ENCODE measurements at places on chromosomes 2 and 18. TPM values are rescaled to one million over a fixed set of nuclear protein-coding genes. Genes with fewer than 3 reads are reported as not detected.
A peak's percentile ranks its signal among the peaks of the same experiment; 100 is the strongest.

- H3K4me1 ChIP-seq: no peaks in the 10 kb centered on the region
- no peaks in the 10 kb centered on the region for H3K36me3 ChIP-seq
- H3K27me3 ChIP-seq: no peaks in the 10 kb centered on the region
- no peak overlapping the region for H3K4me3 ChIP-seq
- no peak overlapping the region for H3K27ac ChIP-seq
These were observed 632.4 kb upstream of the SLC8A1 start for GRCh38 chr2:41084321-41084720.

DNA sequence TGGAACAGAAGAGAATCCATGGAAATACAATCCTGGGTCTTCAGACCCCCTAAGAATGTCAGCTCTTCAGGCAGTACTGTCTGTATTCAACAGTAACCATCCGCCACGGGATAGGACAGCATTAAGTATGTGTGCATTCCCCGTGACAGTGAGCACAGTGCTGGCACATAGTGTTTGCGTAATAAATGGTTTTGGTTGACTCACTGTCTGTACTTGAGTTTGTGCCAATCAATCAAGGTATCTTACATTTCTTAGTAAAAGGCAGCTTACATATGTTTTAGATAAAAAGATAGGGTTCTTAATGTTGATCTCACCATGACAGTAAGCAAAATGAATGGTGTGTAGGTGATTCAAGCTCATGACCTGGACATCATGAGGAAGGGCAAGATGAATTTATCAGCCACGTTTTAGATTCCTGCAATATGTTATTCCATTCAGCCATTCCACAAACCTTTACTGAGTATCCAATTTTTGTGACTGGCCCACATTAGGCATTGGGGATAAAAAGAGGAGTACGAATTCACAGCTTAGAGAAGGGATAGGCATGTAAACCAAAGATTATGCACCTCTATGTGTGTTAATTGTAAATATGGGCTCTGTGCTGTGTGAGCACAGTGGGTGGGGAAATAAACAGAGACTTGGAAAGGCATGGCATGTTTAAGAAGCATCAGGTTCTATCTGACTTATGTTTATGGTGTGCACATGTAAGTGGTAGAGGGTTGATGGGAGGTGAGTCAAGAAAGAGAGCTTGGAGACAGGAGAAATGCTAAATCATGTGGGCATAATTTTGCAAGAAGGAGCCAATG, 258.8 kb downstream of the SLC8A1 start:
- H3K36me3 ChIP-seq: no peaks in the 10 kb centered on the region
- H3K27me3 ChIP-seq: no peaks in the 10 kb centered on the region
- no peak overlapping the region for H3K27ac ChIP-seq
- H3K4me1 ChIP-seq: no peaks in the 10 kb centered on the region
- no peak overlapping the region for H3K4me3 ChIP-seq

DNA sequence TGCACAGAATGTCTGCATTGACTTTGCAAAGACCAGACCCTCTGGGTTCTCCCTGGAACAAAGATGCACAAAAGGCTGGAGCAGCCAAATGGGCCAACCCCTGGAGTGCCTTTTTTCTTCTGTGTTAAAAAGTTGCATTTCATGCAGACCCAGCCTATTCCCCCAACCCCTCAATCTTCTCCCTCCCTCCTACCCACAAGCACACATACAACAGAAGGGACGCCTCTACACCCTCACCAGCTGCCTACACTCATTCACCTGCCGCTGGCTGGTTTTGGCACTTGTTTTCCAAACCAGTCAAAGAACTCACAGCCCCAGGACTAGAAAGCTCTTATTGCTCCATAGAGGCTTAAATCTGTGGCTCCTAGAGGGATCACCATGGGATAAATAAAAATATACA, 16.6 kb downstream of the MARCHF4 start:
- H3K27ac ChIP-seq: no peak overlapping the region
- no peaks in the 10 kb centered on the region for H3K27me3 ChIP-seq
- no peak for DNase-seq
- H3K4me3 ChIP-seq: no peak overlapping the region

GRCh38 chr2:176114120-176114929, 2.3 kb upstream of the HOXD10 start:
- no peaks in the 10 kb centered on the region for H3K27me3 ChIP-seq
- peak; percentile 77 for DNase-seq
- H3K27ac ChIP-seq: peak overlapping the region; percentile 95
- H3K36me3 ChIP-seq: no peaks in the 10 kb centered on the region
- peak overlapping the region; percentile 69 for H3K4me3 ChIP-seq
- peaks cover 5% of the 10 kb centered on the region for H3K4me1 ChIP-seq

DNA sequence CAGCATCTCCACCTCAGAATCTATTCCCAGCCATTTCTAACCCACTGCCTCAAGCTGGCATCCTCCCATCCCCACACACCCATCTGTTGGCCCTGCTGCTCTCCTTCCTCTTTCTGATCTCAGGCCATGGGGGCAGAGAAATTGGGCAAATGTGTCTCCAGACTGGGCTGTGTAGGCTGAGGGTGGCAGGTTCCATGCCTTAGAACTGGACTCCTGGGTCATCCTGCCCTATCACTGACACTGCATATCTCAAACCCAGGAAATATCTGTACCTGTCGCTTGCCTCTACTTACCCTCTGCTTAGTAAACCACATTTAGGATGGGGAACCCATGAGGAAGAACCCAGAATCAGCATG, 1.8 kb downstream of the WNT10A start:
- H3K4me1 ChIP-seq: peaks cover 4% of the 10 kb centered on the region
- no peaks in the 10 kb centered on the region for H3K36me3 ChIP-seq
- no peak overlapping the region for H3K27ac ChIP-seq

DNA sequence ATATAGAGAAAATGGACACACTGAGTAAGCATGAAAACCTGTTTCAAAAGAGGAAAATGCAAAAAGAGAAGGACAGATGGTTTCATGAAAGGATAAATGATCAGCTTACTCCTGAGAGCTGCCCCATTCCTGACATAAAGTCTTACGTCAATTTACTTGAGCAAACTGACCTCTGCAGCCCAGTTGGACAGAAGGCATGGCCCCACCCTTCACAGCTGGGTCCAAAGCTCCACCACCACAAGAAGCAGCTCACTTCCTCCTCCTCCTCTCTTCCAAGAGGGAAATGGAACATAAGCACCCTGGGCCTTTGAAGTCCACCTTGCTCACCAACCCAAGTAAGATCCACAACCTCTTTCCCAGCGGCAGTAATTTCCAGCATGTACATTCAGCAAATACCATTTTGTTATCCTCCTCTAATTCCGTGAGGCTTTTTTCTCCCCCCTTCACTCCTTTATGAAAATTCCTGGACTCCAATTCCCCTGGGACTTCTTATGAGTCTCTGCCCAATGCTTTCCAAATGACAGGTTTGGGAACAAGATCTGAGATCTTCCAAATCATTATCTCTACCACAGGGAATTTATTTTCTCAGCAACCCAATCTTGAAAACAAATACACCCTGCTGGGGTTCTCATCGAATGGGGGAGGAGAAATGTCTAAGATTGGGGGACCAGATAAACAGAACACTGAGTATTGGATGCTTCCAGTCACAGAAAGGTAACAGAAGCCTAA, 10.1 kb downstream of the COL4A4 start:
- peak overlapping the region; percentile 39 for H3K27ac ChIP-seq
- H3K4me3 ChIP-seq: no peak overlapping the region
- H3K36me3 ChIP-seq: no peaks in the 10 kb centered on the region

- no peak for DNase-seq
- no peak overlapping the region for H3K27ac ChIP-seq
- no peak overlapping the region for H3K4me3 ChIP-seq
- H3K27me3 ChIP-seq: no peaks in the 10 kb centered on the region
These were observed 392.1 kb upstream of the RAB12 start for GRCh38 chr18:8217051-8217564.

DNA sequence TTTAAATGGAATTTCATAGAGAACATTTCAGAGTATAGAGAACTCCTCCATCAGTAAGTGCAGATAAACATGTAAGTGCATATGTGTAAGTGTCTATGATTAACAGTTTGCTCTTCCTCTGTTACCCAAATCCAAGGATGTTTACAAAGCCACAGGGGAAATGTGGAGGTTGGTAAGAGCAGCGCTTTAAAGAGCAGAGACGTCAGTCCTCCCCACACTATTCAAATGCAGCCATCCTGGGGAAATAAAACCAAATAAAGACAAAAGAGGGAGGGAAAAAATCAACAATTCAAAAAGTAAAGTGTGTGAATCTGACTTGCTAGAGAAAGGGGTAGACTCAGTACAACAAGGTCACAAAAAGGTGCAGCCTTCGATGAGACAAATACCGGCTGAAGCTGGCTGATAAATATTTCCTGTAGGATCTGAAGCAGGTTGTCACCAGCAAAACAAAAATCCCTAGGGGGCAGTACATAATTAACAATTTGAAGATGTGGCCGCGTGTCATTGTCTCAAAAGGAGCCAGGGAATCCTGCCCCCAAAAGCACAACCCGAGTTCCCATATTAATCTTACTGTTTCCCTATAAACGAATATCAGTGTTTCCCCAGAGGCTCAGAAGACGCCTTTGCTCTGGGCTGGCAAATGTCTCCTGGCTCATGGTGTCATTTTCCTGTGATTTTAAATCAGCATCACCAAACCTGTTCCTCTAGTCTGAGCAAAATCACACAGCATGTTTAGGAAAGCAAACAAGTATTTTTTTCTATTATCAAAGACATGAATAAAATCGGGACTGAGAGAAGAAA, 216.5 kb downstream of the CDCA7 start:
- peak overlapping the region; percentile 15 for H3K4me3 ChIP-seq
- H3K4me1 ChIP-seq: peaks cover 2% of the 10 kb centered on the region
- H3K27me3 ChIP-seq: no peaks in the 10 kb centered on the region
- no peaks in the 10 kb centered on the region for H3K36me3 ChIP-seq

- DNase-seq: no peak
- peak overlapping the region; percentile 99 for H3K4me3 ChIP-seq
- peaks cover 14% of the 10 kb centered on the region for H3K36me3 ChIP-seq
- no peaks in the 10 kb centered on the region for H3K4me1 ChIP-seq
- H3K27ac ChIP-seq: no peak overlapping the region
- H3K27me3 ChIP-seq: no peaks in the 10 kb centered on the region
These were observed 952 bp downstream of the ELMOD3 start for GRCh38 chr2:85355521-85355920.

- H3K36me3 ChIP-seq: no peaks in the 10 kb centered on the region
- DNase-seq: no peak
These were observed 2.0 kb downstream of the INO80C start for GRCh38 chr18:35495536-35496314.

GRCh38 chr18:34514238-34514637, 195.9 kb upstream of the DTNA start:
- no peak overlapping the region for H3K4me3 ChIP-seq
- H3K27me3 ChIP-seq: no peaks in the 10 kb centered on the region
- no peaks in the 10 kb centered on the region for H3K36me3 ChIP-seq
- no peak overlapping the region for H3K27ac ChIP-seq
- no peak for DNase-seq

DNA sequence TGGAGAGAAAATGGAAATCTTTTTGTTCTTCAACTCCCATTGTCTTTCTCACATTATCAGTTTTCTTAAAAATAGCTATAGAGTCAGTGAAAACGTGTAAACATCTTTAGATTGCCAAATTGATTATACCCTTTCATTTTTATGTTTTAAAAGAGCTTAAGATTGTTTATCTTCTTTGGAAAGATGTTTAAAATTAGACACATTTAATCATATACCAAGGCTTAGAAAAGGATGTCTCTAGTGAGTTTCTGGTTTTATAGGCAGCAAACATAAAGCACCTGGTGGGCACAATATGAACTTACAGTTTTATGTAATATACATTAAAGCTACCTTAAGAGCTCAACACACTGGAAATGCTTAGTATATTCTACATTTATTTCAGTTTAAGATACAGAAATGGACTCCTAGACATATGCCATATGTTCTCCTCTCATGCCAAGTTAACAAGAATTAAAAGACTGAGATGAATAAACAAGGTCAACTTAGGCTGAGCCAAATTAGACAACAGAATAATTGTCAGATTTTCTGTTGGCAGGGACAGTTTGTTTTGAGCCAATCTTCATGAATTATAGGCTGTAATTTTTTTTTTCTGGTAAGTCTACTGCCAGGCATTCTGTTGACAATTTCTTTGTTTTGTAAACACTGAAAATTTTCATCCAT, 112.7 kb downstream of the OTX1 start:
- no peaks in the 10 kb centered on the region for H3K36me3 ChIP-seq
- no peak for DNase-seq

- no peaks in the 10 kb centered on the region for H3K4me1 ChIP-seq
- peak overlapping the region; percentile 52 for H3K4me3 ChIP-seq
- no peaks in the 10 kb centered on the region for H3K27me3 ChIP-seq
- H3K27ac ChIP-seq: peak overlapping the region; percentile 1
These were observed 21.2 kb upstream of the NAB1 start for GRCh38 chr2:190627448-190628412.

Gene ITGB6
- 302 TPM for total RNA-seq

Gene SERPINB13
- not detected for total RNA-seq

Gene DCAF17
- total RNA-seq: 18.5 TPM

Gene CNGA3
- not detected for total RNA-seq

Measured in kidney (tissue), 22 donors.